Naive thymus-derived CD8-positive, alpha-beta T cell (primary cell): ENCODE measurements at places on chromosomes 11 and 22. TPM values are rescaled to one million over a fixed set of nuclear protein-coding genes. Genes with fewer than 3 reads are reported as not detected.

DNA sequence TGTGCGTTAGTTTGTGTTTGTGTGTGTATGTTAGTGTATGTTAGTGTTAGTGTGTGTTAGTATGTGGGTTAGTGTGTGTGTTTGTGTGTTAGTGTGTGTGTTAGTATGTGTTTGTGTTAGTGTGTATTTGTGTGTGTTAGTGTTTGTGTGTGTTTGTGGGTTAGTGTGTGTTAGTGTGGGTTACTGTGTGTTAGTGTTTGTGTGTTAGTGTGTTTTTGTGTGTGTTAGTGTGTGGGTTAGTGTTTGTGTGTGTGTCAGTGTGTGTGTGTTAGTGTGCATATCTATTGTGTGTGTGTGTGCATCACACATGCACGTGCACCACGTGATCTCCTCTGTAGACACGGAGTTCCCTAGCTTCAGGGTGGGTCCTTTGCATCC is 115.4 kb downstream of the KCNQ1OT1 start:
- H3K4me3 ChIP-seq = no peak overlapping the region
- H3K27me3 ChIP-seq = no peaks in the 10 kb centered on the region
- peaks cover 21% of the 10 kb centered on the region for H3K36me3 ChIP-seq
- DNase-seq = no peak
- no peaks in the 10 kb centered on the region for H3K4me1 ChIP-seq
- no peak overlapping the region for H3K27ac ChIP-seq

DNA sequence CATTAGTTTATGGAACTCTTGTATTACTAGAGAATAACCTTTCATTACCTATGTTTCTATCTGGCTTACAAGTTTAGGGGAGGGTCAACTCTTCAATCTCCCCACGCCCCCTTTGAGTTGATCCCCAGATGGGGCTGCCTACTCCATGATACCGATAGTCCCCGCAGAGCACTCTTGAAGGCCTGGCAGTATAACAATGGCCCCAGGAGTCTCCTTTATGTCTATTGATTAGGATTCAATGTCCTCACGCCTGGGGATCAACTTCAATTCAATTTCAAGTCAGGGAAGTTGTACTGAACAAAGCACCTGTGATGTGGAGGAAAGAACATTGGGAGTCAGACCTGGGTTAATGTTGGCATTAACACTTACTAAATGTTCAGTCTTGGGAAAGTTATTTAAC is 520.2 kb downstream of the METTL15 start:
- H3K4me3 ChIP-seq = no peak overlapping the region
- H3K27me3 ChIP-seq = no peaks in the 10 kb centered on the region
- H3K4me1 ChIP-seq = no peaks in the 10 kb centered on the region

GRCh38 chr11:46718155-46719019 is 626 bp upstream of the F2 start:
- H3K4me1 ChIP-seq = no peaks in the 10 kb centered on the region
- no peak for DNase-seq
- H3K4me3 ChIP-seq = no peak overlapping the region

The CCDC89 gene
- 0.60 TPM for total RNA-seq

The HSPB2 gene
- total RNA-seq = 0.27 TPM

The HDHD5 gene
- total RNA-seq = 33.6 TPM
